Cerebellar nuclear complex (tissue), 1 donor: ENCODE measurements at places on chromosomes 2 and 18.

GRCh38 chr2:82527124-82527523, 1932.0 kb downstream of the SUCLG1 start:
- no peak for DNase-seq

- DNase-seq: no peak
Measured at GRCh38 chr18:50011813-50012435, 183.0 kb downstream of the MYO5B start.

DNA sequence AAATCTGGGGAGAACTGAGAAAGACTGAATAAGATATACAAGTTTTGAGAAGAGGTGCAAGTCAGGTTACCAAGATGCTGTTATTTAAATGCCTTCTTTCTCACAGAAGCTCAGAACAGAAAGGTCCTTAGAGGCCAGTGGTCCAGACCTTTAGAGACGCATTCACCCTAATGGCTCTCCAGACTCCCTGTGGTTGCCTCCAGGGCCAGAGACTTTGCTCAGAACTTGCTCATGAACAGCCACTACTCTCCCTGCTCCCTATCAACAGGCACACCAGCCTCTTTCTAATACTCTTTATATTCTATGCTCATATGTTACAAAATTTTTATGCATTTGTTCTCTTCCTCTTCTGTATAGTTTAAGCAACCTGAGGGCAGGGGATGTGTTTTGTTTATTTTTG, 349.0 kb upstream of the TNP1 start:
- DNase-seq: no peak

- no peak for DNase-seq
Measured at GRCh38 chr2:235920216-235920865, 247.8 kb downstream of the GBX2 start.

DNA sequence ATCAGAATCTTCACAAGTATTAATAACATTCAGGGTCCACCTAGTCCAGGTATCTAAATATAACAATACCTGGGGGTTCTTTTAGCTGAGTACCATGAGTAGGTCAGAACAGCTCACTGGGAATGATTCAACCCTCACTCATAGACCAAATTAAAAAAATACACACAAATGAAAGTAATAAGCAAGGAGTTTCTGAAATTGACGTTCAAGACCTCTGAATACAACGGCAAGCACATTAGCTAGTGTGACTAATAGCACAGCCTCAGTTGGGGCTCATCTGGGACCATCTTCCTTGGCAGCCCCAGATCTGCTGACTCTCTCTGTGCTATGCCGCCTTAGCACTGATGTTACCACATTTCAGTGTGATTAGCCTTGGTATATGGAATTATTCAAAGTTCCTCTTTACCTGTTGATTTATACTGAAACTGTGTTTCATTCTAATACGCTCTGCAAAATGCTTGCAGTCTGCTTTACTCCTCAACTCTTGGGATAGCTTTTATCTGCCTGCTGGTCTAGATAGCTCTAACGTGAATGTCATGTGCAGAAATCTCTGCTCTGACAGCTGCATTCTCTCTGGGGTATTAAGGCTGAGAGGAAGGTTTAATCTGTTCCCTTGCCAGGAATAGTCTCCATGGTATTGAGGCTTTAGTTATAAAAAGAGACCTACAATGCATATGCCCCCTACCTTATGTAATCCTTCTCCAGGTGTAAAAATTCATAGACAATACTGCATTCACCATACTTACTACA, 153.3 kb downstream of the METTL4 start:
- no peak for DNase-seq

GRCh38 chr18:7775128-7775527, 208.0 kb downstream of the PTPRM start:
- DNase-seq: no peak

- DNase-seq: no peak
Measured at GRCh38 chr2:9099341-9099751, 95.9 kb upstream of the MBOAT2 start.

DNA sequence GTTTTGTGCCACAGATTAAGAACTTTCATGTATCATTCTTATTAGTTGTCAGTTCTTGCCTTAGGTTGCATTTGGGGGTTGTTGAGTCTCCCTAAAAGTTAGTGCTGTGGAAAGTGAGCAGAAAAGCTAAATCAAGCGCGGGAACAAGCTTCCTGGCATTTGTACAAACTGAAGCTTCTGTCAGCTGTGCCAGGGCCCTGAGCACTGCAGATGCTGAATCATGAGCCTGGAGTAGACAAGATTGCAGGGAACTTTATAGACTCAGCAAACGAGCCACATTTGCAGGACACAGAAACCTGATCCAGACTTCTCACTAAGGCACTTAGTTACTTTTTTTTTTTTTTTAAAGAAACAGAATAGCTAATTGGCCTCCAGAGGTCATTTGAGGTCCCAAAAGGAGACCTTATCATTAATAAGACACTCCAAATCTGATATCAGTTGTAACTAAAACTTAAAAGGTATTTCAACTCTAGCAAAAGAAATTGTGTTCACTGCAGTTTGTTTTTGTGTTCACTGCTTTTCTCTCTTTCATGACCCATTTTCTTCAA, 88.7 kb downstream of the ADAM23 start:
- no peak for DNase-seq

- DNase-seq: no peak
Measured at GRCh38 chr2:207515671-207516070, 14.1 kb upstream of the CREB1 start.

GRCh38 chr2:172742931-172743540, 7.4 kb downstream of the RAPGEF4 start:
- no peak for DNase-seq
